Mesangial cell (primary cell): ENCODE measurements at places on chromosomes 2 and 18. TPM values are rescaled to one million over a fixed set of nuclear protein-coding genes. Genes with fewer than 3 reads are reported as not detected.

SCN3A gene
- 0.16 and 0.63 TPM in 2 replicates for total RNA-seq

CCDC68 gene
- total RNA-seq = 1.0 and 2.6 TPM in 2 replicates

C1GALT1C1L gene
- total RNA-seq = 0.33 and 1.1 TPM in 2 replicates

TMEFF2 gene
- total RNA-seq = 0.13 TPM in 1 of 2 replicates, not detected in the other

MIB1 gene
- total RNA-seq = 17.9 and 19.1 TPM in 2 replicates

ARHGEF4 gene
- total RNA-seq = 1.1 and 4.4 TPM in 2 replicates

SLC9A4 gene
- 0.13 TPM in 1 of 2 replicates, not detected in the other for total RNA-seq

GNAL gene
- 2.3 and 4.3 TPM in 2 replicates for total RNA-seq

SERPINB4 gene
- total RNA-seq = not detected in 2 replicates

CEBPZOS gene
- total RNA-seq = 12.5 and 20.2 TPM in 2 replicates

NDC80 gene
- total RNA-seq = 1.0 and 33.2 TPM in 2 replicates

CCDC141 gene
- total RNA-seq = under 0.01 TPM in 1 of 2 replicates, not detected in the other

DCDC2C gene
- total RNA-seq = not detected in 2 replicates

CD28 gene
- not detected in 2 replicates for total RNA-seq

LYPD6 gene
- 2.9 and 5.9 TPM in 2 replicates for total RNA-seq

CFAP221 gene
- total RNA-seq = 0.81 and 1.8 TPM in 2 replicates

TRIM43 gene
- total RNA-seq = not detected in 2 replicates

ANKRD23 gene
- total RNA-seq = 0.49 and 1.9 TPM in 2 replicates

AGXT gene
- total RNA-seq = not detected in 2 replicates

FSHR gene
- not detected in 2 replicates for total RNA-seq

TWIST2 gene
- 6.3 and 12.7 TPM in 2 replicates for total RNA-seq

DLGAP1 gene
- 2.8 and 9.1 TPM in 2 replicates for total RNA-seq

TNFRSF11A gene
- total RNA-seq = 0.13 and 0.33 TPM in 2 replicates

GPR39 gene
- 4.7 and 6.0 TPM in 2 replicates for total RNA-seq

HJURP gene
- 2.7 and 62.2 TPM in 2 replicates for total RNA-seq

RUFY4 gene
- total RNA-seq = not detected in 2 replicates

ANKRD30BL gene
- total RNA-seq = 0.13 TPM in 1 of 2 replicates, not detected in the other

PRADC1 gene
- 7.4 and 23.0 TPM in 2 replicates for total RNA-seq

GKN2 gene
- total RNA-seq = not detected in 2 replicates
